Iris pigment epithelial cell (primary cell): ENCODE measurements at places on chromosomes 5 and 9.

DNA sequence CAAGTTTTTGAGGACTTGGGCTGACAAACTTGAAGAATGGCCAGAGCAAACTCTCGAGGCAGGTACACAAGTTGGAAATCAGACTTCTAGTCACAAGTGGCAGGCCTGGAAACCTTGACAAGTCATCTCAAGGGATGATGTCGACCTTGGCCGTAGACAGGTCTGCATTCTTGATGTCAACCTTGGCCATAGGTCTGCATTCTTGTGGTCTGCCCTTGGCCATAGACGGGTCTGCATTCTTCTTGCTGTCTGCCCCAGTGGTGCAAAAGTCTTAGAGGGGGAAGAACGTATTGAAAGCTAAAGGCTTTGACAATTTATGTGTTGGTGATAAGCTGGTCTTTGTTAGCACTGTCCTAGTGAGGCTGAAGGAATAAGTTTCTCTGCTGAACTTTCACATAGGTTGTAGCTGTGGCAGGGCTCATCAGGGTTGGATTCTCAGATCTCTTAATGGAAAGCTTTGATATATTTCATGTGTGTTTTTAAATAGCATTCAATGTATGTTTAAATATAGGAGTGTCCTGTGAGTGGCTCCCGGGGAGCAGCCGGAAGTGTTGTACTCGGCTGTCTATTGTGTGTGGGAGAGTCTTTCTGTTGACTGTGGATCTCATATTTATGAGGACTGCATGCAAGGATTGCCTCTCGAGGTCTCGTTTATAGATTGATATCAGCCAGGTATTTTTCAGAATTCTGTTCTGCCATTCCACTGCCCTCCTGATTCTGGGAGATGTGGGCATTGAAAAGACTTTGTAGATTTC is 27.0 kb downstream of the SUB1 start:
- DNase-seq = peak; percentile 73

DNA sequence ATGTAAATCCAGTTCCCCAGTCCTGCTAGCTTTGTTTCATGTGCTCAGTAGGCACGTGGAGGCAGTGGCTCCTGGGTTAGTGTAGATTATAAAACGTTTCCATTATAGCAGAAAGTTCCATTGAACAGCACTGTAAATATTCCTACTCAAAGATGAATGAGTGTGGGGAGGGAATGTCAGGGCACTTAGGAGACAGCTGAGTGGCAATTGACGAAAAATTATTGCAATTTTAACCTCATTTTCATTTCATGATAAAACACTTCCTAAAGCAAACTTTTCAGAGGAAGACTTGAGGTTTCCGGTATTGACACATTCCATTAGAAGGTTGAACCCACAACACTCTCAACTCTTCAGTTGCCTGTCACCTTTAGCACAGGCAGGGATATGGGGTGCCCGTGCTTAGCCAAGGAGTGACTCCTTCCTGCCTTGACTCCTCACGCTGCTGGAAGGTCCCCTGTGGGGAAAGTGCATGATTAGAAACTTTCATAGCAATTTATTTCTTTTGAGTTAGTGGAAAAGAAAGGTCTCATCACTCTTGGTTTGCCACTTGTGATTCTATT is 41.2 kb downstream of the SLC46A2 start:
- DNase-seq = no peak

DNA sequence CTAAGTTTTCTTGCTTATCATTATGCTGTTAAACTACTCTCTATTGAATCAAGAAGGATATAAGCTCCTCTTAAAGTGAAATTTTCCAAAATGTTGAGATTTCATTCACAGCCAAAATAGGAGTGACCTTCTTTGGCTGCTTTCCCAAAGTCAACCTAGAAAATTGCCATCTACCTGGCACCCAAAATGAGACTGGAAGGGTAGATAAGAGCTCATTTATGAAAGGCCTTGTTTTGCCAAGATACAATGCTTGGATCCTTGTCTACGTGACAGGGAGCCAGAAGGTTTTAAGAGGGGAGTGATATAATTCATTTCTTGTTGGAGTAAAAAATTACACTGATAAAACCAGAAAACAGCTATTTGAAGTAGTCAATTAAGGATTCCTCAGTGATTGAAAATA is 287.1 kb downstream of the IZUMO3 start:
- DNase-seq = no peak

- no peak for DNase-seq
Observed at GRCh38 chr5:137365126-137365865, 133.8 kb downstream of the SPOCK1 start.

GRCh38 chr5:4245076-4245475 is 649.4 kb downstream of the IRX1 start:
- DNase-seq = no peak

DNA sequence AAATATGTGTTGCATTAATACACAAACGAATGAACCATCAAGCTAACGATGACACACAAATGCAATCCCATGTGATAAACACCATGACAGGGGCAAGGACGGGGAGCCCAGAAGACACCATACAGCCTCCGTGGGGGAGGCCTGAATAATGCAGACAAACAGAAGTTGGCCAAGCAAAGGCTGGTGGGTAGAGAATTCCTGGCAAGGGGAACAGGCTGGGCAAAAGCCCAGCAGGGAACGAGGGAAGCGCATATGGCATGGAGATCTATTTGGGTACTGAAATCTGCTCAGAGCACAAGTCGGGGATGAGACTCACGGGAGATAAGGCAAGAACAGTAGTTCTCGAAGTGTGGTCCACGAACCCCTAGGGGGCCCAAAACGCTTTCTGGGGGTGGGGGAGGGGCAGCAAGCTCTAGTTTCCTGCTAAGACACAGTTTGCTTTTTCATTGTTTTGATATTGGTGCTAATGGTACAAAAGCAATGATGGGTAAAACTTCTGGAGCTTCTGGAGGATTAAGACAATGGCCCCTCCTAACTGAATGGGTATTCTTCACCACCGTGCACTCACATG is 42.9 kb upstream of the FBXW11 start:
- no peak for DNase-seq

- peak; percentile 19 for DNase-seq
Observed at GRCh38 chr9:89999534-90000370, 394.9 kb downstream of the GADD45G start.

DNA sequence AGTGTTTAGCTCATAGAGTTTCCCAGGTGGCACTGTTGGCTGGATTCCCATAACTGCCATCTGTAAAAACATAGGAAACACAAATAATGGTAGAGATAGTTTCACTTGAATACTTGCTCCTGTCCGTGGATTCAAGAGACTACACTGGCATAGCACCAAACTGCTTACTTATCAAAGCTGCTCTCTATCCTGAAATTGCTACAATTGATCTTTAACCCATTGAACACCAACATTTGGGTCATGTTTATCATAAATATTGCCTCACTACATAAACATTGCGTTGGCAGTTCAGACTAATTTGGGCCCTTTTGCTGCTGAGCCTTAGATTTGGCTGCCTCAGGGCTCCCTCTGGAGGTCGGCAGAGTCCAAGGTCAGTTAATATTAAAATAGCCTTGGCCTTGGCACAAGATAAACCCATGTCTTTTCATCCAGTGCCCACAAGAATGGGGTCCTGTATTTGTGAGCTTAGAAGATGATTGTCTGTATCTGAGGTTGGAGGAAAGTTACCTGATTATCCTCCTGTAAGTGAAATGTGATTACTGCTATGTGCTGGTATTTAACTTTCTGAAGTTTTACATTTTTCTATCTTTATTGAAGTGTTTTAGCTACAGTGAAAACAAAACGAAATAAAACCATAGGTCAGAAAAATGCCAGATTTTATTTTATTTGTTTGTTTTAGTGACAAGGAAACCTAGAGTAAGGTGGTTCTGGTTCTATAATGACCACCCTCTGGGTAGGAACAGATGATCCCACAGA is 4.0 kb upstream of the RANBP3L start:
- DNase-seq = peak; percentile 43

DNA sequence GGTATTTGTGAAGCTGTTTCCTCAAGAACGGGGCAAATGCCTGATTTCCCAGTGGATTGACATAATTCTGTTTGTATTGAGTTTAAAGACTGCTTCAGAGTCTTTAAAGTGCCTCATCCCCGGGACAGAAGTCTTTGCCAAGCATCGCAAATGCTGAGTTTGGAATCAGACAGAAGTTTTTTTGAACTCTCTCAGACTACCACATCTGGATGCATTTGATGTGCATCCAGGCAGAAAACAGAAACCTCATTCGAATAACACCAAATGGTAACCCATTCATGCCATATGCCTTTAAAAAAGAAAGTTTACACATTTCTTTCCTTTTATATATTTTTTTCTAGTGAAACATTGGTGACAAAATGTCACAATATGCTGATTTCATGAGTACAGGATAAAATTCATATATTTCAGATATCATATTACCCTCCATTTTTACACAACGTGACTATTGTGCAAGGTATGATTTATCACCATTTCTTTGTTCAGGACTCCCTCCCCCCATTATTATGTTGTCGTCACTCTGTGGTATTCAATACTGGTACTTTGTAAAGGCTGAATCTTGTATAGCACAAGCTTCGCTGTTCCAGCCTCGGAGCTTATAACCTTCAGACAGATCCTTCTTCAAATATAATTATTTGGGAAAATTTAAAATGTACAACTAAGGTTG is 91.1 kb downstream of the ZNF608 start:
- DNase-seq = peak; percentile 77

DNA sequence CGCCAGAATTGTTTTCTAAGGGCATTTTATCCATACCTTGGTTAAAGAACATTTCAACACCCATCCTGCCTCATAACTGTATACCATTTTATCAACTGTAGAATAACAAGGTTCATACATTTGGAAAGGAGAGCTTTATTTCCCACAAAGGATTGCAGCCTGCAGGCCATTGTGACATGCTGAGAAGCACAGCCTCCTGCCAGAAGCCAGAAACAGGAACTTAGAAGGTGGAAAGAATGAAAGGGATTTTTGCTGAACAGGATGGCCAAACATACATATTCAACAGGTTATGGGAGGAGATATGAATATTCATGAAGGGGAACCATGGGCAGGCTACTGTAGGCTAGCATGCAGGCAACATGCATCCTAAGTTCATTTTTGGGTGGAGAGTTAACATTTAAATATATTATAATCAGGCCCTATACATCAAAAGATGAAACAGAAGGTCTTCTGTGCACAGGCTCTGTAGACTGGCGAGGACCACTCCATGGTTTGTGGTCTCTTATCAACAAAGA is 59.9 kb upstream of the DIRAS2 start:
- DNase-seq = no peak

- no peak for DNase-seq
Observed at GRCh38 chr5:171830686-171831085, 45.1 kb downstream of the SMIM23 start.

DNA sequence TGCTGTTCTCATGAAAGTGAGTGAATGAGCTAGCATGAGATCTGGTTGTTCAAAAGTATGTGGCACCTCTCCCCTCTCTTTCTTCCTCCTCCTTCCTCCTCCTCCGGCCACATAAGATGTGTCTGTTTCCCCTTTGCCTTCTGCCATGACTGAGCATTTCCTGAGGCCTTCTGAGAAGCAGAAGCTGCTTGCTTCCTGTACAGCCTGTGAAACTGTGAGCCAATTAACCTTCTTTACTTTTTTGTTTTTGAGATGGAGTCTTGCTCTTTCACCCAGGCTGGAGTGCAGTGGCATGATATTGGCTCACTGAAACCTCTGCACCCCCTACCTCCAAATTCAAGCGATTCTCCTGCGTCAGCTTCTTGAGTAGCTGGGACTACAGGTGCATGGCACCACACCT is 6.1 kb downstream of the S100Z start:
- no peak for DNase-seq

- no peak for DNase-seq
Observed at GRCh38 chr5:41637424-41637823, 127.0 kb upstream of the PLCXD3 start.

DNA sequence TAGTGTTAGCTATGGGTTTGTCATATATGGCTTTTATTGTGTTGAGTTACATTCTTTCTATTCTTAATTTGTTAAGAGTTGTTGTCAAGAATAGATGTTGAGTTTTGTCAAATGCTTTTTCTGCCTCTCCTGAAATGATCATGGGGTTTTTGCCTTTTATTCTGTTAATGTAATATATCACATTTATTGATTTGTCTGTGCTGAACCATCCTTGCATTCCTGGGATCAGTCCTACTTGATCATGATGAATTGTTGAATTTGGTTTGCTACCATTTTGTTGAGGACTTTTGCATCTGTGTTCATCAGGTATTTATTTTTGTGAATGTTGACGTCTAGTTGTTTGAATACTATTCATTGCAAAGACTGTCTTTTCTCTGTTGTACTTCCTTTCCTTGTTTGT is 23.9 kb downstream of the RIC1 start:
- no peak for DNase-seq

DNA sequence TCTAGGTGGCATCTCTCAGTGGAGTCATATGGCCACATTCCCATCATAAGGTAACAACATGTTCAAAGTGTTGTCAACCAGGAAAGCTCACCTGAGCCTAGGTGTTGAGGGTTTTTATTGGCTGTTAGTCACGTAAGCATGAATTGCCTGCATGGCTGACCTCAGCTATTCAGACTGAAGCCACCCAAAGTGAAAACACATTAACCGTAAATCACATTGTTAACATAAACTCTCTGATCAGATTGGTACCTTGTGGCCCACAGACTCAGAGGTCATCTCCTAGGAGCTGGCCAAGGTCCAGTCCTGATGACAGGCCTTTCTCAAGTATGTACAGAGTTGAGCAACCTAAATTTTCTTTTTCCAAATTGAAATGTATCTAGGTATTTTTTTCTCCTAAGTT is 26.7 kb downstream of the SRFBP1 start:
- DNase-seq = peak; percentile 59

- peak; percentile 99 for DNase-seq
Observed at GRCh38 chr9:91164724-91165520, 196.8 kb downstream of the AUH start.

DNA sequence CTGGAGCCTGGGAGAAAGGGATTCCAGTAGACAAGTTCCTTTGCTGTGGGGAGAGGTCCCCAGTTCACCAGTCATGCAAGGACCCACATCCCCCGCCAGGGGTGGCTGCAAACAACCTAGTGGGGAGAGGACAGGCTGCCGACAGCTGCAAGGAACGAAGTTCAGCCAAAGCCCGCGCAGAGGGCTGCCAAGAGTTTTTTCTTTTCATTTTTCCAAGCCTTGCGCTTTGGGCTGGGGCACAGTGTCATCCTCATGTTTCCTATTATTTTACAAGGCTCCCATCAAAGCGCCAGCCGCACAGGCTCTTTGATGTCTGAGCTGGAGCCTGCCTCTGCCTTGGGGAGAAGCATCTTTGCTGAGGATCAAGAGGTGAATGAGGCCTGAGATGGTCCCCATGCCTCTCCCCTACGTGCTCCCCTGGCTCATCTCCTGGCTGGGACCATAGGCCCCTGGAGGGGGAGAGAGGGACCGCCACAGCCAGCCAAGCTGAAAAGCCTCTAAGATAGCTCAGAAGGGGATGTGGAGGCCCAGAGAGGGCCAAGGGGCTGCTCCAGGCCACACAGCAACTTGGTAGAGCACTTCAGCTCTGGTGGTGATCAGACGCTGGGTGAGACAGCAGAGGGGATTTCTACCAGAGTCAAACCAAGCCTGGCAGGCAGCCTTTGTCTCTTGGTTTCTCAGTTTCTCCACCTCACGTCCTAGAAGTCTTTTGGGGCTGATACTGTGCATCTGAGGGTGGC is 50.4 kb upstream of the SYNPO start:
- DNase-seq = peak; percentile 52

- DNase-seq = peak; percentile 64
Observed at GRCh38 chr5:160369990-160370712, at the start of gene C1QTNF2. Gene C1QTNF2 (minus strand): TSS chr5:160370626. CDS start chr5:160355011, 15,615 bp downstream.

GRCh38 chr9:136848393-136849037 is 694 bp upstream of the PHPT1 start:
- DNase-seq = peak; percentile 45

- no peak for DNase-seq
Observed at GRCh38 chr5:95628933-95629332, 9.0 kb downstream of the GPR150 start.

- DNase-seq = no peak
Observed at GRCh38 chr5:136679233-136679632, 313.9 kb upstream of the TRPC7 start.
